ENCODE measurements at places on chromosomes 3 and 15. TPM values are rescaled to one million over a fixed set of nuclear protein-coding genes. Genes with fewer than 3 reads are reported as not detected.

The CD80 gene
- total RNA-seq, result 27.1 TPM

The TNIK gene
- 61.7 TPM for total RNA-seq

DNA sequence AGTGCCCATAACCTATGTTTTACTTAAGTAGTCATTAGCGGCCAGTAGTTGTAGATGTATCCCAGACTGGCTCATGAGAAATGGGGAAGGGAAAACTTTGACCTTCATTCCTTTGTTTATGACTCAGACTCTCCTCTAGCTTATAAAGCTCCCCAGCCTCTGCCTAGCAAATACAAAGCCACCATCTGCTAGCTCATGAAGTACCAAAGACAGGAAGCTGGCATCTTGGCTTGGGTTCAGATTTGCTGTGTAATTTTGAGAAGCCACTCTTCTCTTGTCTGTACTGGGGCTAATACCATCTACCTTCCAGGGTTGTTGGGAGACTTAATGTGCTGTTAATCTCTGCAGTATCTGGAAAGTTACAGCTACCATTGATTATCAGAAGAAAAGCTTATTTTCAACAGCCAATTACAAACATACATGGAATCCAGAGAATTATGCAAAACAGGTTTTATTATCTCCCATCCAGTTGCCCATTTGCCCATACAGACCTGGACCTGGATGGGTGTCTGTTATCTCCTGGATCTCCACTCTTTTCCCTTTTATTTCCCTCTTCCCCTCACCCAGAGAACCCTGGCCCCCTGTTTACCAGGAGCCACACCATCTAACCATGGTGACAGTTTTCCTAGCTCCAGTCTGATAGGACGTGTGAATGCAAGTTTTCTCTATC lies 153.8 kb downstream of the SEMA6D start:
- H3K27ac ChIP-seq, result no peak overlapping the region
- H3K36me3 ChIP-seq, result no peaks in the 10 kb centered on the region
- H3K27me3 ChIP-seq, result no peaks in the 10 kb centered on the region
- DNase-seq, result no peak

GRCh38 chr15:63387748-63388493 lies 6.3 kb upstream of the CA12 start:
- DNase-seq, result no peak
- H3K4me3 ChIP-seq, result no peak overlapping the region
- peaks cover 55% of the 10 kb centered on the region for H3K27me3 ChIP-seq
- peaks cover 6% of the 10 kb centered on the region for H3K4me1 ChIP-seq
- peaks cover 3% of the 10 kb centered on the region for H3K36me3 ChIP-seq

The SAMD7 gene
- not detected for total RNA-seq

DNA sequence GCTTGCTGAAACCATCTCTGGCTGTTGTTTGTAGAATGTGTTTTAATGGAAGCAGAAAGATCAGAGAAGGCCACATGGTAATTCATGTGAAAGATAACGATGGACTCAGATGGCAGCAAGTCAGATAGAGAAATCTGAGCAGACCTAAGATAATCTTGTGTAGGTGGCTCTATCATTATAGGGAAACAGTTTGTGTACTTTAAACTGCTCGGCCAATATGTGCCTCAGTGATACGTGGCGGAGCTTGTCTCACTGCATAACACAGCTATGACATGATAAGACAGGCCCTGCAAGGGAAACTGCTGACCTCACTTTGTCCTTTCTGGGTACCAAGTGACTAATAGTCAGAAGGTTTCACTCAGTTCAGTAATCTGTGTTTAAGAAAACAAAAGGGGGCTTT lies 51.0 kb downstream of the MME start:
- no peaks in the 10 kb centered on the region for H3K4me1 ChIP-seq
- DNase-seq, result no peak
- no peak overlapping the region for H3K4me3 ChIP-seq
- no peak overlapping the region for H3K27ac ChIP-seq
- H3K36me3 ChIP-seq, result no peaks in the 10 kb centered on the region
